ENCODE measurements at places on chromosomes 5 and 9.

DNA sequence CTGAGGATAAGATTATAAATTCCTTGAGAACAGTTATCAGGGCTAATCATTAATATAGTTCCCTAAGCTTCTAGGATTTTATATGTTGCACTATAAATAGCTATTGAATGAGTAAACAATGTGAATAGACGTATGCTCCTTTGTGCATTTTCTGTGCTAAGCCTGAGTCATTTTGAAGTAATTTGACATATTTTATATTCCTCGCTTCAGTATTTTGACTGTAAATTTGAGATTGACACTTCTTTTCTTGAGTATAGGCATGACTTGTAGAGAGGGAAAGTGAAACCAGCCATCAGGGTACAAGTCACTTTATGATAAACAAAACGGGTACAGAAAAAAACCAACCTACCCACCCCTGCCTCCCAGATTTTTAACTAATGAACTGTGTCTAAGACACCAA, 367.7 kb upstream of the PRR16 start:
- no peak for DNase-seq

GRCh38 chr5:138873466-138874221, 1.5 kb downstream of the LRRTM2 start:
- DNase-seq, result no peak

DNA sequence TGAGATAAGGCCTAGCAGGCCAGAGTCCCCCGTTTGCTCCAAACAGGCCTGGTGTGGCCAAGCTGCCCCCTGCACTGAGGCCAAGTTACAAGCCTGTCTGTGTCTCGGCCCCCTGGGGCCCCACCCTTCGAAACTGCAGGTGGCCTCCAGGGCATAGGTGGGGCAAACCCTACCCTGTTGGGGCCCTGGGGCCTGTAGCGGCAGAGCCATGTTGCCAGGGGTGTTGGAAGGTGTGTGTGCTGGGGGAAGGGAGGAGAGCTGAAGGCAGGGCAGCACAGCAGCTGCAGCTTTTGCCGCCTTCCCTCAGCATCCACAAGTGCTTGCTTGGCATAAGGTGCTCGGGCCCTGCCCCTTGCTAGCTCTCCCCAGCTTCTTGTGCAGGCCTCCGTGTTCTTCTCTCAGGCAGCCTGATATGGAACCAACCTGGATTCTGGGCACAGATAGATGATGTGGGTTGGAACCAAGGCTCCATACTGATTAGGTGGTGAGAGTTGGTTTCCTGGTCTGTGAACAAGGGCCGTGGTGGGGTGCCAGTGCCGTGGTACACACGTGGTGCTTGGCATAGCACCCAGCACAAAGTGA, 12.7 kb downstream of the IRF1 start:
- DNase-seq, result no peak

DNA sequence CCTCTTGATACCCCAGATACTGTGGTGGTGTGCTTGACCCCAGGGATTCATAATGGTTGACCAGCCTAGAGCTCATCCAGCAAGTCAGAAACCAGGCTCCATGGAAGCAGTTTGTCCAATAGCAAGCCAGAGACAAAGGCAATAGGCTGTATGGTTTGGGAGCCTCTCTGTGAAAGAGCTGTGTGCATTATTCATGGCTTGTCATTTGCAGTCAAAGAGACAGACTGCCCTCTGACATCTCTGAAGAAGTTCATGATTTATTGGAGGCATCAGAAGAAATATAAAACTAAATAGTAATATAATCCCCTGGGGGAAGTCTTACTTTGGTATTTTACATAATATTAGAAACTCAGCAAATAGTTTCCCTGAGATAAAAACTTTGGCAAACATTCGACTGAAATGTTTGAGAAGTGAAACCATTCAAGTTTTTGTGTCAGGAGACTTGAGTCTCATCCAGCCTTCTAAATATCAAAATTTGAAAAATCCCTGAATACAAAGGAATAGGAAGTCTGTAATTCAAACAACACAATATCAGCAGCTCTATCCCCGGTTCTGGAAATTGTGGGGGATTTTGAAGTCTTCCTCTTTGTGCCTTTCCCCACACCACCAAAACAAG, 250.3 kb downstream of the ZSWIM6 start:
- no peak for DNase-seq

DNA sequence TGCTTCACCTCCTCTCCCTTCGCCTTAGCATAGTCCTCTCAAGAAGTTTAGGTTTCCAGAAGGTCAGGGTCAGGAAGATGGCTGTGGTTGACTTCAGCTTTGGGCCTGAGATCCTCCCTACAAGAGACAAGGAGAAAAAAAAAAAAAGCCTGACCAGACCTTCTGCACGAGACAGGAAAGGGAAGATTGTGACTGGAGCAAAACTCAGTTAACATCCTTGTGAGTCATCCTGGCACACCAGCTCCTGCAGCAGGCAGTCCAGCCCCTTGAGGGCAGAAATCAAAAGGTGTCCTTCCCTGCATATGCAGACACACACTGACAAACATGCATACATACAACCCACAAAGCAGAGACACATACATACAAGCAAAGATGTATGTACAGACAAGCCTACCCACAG, 18.0 kb upstream of the ENHO start:
- DNase-seq, result no peak

DNA sequence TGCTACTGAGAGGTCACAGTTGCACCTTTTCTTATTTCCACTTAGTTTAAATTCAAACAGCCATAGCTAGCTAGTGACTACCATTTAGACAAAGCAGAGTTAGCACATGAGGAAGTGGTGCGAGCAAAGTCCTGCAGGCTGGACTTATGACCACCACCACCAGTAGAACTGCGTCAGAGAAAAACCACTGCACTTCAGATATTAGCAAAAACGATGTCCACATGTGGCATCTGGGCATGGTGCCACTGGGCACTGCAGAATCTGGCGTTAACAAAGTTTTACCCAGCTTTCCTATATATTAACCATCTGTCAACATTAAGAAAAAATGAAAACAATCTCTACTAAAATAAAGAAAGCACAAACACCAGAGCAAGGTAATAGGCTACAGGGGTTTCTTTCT, 80.1 kb downstream of the SPTLC1 start:
- DNase-seq, result peak; percentile 62

DNA sequence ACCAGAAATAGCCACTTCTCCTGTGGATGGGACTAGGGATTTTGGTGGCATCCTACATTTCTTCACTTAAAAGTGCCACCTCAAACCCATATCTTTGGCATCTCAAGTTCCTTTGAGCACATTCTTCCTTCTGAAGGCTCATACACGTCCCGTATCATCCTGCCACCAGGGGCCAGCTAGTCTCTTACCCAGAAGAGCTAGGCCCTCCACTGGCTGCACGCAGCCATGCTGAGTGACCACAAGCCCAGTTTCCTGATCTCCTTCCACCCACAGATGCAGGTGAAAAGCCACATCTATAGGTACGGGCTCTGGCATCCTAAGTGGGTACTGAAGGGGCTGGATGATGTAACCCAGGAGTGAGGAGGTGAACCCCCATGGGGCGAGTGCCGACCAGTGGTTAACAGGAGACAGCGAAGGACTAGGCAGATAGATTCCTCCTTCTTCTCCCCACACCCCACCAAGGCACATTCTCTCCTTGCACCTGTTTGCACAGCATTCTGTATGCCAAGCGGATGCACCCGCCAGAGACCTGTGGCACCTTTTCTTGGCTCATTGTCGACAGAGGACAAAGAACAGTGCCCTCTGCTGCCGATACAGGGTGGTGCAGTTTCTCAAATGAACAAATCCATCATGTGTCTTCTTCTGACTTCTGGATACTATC, 14.4 kb upstream of the SCGB3A1 start:
- DNase-seq, result peak; percentile 23

DNA sequence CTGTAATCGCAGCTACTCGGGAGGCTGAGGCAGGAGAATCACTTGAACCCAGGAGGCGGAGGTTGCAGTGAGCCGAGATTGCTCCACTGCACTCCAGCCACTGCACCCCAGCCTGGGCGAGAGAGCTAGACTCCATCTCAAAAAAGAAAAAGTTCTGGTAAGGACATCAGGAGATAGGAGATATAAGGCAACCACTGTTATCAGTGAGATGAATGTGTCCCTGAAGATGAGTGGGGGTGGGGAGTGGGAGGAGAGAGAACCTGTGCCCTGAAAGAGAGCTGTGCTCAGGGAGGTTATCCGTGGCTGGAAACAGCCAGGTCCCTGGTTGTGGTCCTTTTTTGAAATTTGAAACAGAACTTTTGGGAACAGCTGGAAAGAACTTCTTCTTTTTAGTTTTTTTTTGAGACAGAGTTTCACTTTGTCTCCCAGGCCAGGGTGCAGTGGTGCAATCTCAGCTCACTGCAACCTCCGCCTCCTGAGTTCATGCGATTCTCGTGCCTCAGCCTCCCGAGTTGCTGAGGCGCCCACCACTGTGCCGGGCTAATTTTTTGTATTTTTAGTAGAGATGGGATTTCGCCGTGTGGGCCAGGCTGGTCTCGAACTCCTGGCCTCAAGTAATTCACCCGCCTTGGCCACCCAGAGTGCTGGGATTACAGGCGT, 2.6 kb downstream of the PTPA start:
- DNase-seq, result no peak

DNA sequence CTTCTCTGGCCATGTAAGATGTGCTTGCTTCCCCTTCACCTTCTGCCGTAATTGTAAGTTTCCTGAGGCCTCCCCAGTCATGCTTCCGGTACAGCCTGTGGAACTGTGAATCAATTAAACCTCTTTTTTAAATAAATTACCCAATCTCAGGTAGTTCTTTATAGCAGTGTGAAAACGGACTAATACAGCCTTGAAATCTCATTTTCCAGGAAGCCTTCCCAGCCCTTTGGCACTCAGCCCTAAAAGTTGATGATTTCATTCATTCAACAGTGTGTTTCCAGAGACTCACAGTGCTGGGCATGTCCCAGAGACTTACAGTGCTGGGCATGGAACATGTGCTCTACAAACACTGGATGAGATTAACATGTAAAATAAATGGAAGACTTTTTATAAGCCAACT, 135.8 kb downstream of the DCP2 start:
- DNase-seq, result no peak

GRCh38 chr5:5139336-5139776, 774 bp upstream of the ADAMTS16 start:
- no peak for DNase-seq

GRCh38 chr9:37999588-38000189, 69.3 kb downstream of the SHB start:
- DNase-seq, result no peak

DNA sequence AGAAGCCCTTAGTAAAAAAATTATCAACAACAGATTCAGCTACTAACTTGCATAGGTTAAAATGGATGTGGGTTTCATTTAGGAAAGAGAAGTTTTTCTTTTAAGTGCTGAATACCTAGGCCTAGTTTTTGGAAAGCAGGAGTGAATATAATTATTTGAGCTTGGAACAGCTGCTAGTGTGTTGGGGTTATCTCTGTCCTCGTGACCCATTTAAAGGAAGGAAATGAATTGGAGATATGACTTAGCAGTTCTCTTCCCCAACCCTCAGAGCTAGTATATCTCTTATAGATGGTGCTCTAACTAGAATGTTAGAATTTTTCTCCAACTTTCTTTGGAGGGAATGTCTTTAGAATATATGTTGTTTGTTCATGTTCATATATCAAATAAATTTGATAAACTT, 38.6 kb downstream of the ZNF366 start:
- no peak for DNase-seq

DNA sequence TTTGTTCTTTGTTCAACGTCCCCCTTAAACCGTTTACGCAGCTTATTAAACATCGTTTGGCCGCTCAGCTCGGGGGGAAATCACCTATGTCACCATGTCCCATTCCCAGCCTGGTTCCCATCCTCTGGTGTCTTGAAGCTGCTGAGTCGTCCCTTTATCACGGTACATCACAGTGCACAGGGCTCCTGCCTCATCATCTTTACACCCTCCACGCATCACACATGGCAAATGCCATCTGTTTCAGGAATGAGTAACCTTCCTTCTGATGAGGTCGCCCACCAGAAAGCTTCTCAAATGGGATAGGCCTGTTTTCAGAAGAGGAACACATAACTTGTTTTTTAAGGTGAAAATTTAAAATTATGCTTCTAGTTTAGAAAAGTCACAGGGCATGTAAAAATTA, 7.9 kb upstream of the LHX6 start:
- DNase-seq, result no peak

DNA sequence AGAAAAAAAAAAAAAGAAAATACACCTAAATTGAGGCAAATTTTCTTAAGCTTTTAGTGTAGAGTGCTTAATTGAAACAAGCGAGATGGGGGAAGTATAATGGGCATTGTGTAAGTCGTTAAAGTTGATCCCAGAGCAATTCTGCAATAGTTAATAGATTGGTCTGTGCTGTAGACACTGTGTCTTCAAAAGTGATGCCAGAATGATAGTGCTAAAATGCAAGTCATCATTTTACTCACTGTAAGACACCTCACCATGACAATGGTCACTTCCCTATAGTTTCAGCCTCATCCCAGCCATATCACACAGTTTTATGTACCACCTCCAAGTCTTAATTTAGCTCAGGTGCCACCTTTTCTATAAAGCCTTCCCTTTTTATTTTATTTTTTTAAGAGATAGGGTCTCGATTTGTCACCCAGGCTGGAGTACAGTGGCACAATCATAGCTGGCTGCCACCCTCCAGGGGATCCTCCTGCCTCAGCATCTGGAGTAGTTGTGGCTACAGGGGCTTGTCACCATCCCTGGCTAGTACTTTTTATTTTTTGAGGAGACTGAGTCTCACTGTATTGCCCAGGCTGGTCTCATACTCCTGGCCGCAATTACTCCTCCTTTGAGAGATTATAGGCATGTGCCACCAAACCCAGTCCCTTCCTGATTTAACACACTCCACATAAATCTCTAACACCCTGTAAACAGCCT, 6.2 kb downstream of the COX7C start:
- DNase-seq, result no peak

GRCh38 chr9:133830711-133831110, 92.6 kb upstream of the SARDH start:
- DNase-seq, result no peak

DNA sequence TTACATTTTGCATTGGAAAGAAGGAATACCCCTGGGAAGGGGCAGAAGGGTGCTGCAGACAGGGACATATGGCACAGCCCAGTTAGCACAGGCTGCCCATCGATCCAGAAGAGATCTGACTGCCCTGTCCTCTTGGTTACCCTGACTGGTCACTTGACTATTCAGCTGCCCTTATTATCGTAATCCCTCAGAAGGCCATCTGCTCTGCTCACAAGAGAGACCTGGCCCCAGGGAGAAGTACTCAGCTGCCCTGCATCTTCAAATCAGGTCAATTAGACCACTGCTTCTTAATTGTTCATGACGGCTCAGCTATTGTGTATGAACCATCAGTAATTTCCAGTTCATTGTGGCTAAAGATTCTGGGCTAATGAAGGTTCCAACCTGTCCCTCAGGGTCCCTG, 345.0 kb downstream of the TLE1 start:
- DNase-seq, result no peak

- peak; percentile 59 for DNase-seq
These were observed 5.3 kb downstream of the KLF4 start for GRCh38 chr9:107484117-107484723.
